NCI-H1930 (cell line): ENCODE measurements at places on chromosomes 4 and X.
A peak's percentile ranks its signal among the peaks of the same experiment; 100 is the strongest.

DNA sequence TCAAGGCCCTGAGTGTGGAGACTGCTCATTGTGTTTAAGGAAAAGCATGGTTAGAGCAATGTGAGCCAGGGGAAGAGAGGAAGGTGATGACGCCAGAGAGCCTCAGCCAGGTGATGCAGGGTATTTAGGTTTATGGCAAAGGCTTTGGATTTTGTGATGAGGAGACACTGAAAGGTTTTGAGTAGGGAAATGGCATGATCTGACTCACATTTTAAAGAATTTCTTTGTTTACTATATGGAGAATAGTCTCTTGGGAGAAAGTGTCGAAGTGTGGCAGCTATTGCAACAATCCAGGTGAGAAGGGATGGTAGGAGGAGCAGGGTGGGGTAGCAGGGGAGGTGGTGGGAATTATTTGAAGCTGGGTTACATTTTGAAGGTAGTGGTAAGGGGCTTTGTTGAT lies 293.4 kb upstream of the IGFBP7 start:
- no peak for DNase-seq

GRCh38 chr4:121685257-121685656 lies 11.5 kb downstream of the ANXA5 start:
- DNase-seq, result no peak

- no peak for DNase-seq
Measured at GRCh38 chr4:74919783-74920182, 13.1 kb upstream of the PARM1 start.

- no peak for DNase-seq
Measured at GRCh38 chr4:99921174-99921573, 25.2 kb downstream of the DNAJB14 start.

DNA sequence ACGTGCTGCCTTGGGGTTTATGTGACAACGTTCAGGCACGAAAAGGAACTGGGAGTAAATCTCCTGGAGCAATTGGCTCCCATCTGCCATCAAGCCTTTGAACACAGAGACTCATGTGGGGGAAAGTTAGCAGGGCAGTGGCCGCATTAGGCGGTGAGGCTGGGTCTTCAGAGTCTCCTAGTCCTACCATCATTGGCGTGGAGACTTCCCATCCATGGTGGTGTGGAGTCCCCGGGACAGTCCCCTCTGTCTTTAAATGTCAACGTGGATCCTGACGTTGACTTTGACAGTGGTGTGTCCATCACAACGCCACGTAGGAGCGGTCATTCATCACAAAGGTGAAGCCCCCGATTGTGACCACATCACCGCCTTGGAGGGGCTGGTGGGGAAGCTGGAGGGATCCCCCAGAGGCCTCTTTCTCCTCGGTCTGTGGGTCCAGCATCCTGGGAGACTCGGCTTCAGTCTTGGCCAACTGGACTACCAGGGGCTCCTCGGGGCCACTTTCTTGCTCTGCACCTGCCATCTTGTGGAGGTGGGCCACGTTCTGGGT lies 21.8 kb downstream of the CRLF2 start:
- no peak for DNase-seq

DNA sequence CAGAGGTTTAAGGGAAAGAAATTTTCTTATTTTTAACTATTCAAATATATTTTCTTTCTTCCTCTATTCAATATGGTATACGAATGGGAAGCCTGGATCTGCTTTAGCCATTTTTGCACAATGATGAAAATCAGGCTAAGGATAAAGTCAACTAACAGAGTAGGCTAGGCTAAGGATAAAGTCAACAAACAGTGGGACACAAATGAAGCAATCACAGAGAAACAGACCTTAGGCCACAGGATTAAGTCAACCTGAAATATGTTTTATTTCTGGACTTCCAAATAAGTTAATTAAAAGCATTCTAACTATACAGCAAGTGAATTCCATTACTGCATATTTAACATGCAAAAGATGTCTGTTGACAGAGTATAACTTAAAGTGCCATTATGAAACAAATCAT lies 17.0 kb downstream of the DYNLT3 start:
- DNase-seq, result no peak

GRCh38 chr4:52822972-52823701 lies 39.0 kb upstream of the RASL11B start:
- DNase-seq, result no peak

DNA sequence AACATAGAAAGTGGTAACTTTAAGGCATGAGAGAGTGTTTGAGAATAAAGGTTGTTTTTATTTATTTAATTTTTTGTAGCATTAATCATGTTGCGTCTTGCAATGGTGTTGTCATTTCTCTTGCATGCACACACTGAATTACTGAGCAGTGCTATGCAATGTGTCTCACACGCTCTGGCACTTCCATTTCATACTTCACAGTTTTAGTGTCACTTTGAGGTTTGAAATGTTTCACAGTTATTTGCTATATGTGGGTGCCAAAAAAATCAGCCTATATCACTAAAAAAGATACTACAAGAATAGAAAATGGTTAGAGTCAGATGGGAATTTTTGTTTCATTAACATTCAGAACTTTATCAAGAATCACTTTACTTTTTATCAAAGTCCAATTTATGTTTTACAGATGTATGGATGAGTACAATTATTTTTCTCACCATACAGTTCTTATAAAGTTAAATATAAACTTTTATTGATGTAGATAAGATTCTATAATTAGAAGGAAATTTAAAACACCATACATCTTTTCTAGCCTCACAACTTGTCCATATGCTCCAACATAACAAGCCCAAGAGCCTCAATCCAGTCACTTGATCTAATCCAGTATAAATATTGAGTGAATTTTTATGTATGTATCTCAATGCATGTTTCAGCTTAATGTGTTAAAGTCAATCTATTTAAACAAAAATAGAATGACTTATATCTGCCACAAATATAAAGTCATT lies 114.0 kb downstream of the IQCM start:
- DNase-seq, result no peak

GRCh38 chr4:122364700-122365404 lies 14.0 kb upstream of the ADAD1 start:
- DNase-seq, result no peak

DNA sequence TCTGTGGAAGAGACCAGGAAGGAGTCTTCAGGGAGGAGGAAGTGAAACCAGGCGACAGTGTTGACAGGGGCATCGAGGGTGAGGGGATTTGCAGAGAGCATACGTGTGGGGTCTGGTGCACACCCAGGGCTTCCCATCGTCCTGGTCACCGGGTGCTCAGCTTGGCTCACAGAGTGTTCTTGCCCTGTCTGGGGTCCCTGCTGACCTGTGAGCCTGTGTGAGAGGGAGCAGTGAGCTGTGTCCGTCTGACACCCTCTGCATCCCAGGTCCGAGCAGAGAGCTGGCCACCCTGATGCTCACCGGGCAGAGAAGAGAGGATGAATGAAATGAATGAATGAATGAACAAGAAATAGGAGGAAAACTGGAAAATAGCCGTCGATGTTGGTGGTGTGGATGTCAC lies 46.5 kb downstream of the CPZ start:
- DNase-seq, result no peak

- no peak for DNase-seq
Measured at GRCh38 chr4:182807346-182807745, 109.8 kb downstream of the DCTD start.

- no peak for DNase-seq
Measured at GRCh38 chr4:97770222-97770621, 373.1 kb downstream of the STPG2 start.

DNA sequence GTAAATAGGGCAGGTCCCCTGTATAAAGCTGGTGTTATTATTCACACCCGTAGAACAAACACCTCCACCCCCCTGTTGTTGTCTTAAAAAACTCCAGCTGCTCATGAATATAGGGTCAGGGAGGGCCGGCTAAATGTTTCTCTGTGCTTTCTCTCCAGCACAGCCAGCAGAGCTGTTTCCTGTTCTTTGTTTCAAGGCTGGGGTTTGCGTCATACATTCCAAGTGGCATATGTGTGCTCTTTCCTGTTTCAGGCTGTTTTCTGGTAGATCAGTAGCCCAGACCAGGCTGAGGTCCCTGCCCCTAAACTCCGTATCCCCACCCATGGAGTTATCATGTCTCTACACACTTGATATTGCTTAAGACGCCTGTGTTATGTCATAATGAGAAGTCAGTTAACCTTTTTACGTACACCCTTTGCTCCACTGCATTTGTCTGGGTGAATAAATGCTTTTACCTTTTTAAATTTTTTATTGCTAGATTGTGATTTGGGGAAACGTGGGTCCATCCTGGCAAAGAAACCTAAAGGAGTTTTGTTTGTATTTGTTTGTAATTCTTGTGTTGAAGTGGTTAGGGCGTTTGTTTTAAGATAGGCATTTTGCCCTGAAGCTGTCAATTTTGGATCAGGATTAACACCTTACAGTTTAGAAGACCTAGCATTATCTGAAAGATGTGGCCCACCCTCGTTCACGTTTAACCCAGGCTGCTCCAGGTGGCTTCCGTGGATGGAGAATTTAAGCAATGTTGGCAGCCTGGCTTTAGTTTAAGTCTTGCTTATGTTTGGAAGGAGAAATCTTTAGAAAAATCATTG lies 3.3 kb downstream of the KLF3 start:
- DNase-seq, result no peak

GRCh38 chr4:75637176-75637575 lies 6.8 kb upstream of the CDKL2 start:
- DNase-seq, result no peak

DNA sequence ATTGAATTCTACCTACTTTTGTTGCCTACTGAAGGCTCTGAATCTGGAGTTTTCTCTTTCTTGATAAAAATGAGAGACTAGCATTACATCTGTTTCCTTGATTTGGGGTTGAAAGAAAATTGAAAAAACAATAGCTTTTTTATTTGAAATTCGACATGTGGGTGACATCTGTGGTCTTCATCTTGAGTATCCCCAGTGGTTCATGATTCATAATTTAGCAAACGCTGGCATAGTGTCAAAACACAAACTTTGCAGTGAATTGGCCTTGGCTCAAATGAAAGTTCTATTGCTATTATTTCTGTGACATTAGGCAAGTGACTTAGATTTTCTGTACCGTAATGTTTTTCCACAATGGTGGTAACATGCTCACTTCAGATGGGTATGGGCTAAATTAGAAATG lies 747.6 kb downstream of the PCDH7 start:
- no peak for DNase-seq

GRCh38 chr4:165384598-165384997 lies 5.8 kb downstream of the CPE start:
- DNase-seq, result peak; percentile 6

DNA sequence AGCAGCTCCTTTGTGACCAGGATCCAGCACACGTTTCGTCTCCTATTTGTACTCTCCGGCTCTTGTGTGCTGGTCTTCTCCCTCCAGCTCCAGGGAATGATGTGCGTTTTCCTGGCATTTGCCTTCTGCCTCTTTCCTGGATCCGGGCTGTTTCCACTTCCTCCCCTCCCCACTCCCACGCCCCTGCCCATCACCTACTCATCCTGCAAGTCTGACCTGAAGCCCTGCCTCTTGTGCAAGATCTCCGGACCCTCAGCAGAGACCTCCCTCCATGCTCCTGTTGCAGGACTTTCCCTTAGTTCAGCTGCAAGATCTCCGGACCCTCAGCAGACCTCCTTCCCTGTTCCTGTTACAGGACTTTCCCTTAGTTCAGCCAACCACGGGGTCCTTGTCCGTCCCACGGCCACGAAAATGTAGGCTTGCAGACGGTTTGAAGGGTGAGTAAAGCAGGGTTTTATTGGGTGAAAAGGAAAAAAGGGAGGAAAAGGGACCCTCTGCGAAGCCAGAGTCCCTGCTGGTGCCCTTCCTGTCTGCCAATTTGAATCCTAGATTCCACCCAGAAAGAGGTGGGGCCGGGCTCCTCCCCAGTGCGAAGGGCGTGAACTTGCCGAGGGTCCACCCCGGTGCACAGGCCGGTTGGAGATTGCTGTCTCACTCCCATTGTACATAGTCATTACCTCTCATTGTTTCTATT lies 74.4 kb upstream of the IRF2 start:
- DNase-seq, result no peak

- DNase-seq, result no peak
Measured at GRCh38 chrX:39690541-39691415, 407.0 kb downstream of the BCOR start.

GRCh38 chr4:120000591-120001296 lies 65.9 kb downstream of the MAD2L1 start:
- no peak for DNase-seq

- DNase-seq, result no peak
Measured at GRCh38 chr4:169345316-169345721, 74.6 kb upstream of the SH3RF1 start.

- no peak for DNase-seq
Measured at GRCh38 chr4:81606801-81607501, 135.2 kb upstream of the RASGEF1B start.

DNA sequence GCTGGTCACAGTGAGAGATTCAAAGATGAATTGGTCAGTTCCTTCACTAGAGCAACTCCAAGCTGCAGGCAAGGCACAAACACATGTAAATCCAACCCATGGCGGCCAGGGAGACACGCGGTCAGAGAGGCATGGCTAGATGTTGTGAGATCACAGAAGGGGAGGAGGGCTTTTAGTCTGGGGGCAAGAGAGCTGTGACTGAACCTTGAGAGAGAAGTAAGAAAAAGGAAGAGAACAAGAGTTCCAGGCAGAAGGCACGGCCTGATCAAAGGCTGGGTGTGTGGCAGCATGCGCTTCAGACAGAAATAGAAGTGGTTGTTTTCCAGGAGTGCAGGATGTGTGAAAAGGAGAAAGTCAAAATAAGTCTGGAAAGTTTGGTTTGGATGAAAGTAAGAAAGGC lies 15.9 kb downstream of the CCDC149 start:
- DNase-seq, result no peak

DNA sequence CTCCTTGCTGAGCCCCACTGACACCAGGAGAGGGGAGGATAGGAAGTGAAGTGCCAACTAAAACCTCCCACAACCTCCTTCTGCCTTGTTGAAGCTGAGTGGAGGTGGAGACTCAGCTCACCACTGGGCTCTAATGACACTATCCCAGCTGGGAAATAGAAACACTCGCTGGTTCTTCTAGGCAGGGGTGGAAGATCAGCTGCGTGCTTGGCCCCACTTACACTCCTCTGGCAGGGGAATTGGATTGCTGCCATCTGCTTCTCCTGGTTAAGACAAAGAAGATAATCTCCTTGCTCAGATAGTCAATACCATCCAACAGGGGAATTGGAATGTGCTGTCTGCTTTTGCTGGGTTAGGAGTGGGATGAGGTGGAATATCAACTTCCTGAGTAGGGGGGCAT lies 392.5 kb downstream of the ZNF674 start:
- DNase-seq, result no peak

- no peak for DNase-seq
Measured at GRCh38 chr4:93810340-93810992, 18.1 kb upstream of the ATOH1 start.

- no peak for DNase-seq
Measured at GRCh38 chrX:71542825-71543224, 9.9 kb downstream of the OGT start.

DNA sequence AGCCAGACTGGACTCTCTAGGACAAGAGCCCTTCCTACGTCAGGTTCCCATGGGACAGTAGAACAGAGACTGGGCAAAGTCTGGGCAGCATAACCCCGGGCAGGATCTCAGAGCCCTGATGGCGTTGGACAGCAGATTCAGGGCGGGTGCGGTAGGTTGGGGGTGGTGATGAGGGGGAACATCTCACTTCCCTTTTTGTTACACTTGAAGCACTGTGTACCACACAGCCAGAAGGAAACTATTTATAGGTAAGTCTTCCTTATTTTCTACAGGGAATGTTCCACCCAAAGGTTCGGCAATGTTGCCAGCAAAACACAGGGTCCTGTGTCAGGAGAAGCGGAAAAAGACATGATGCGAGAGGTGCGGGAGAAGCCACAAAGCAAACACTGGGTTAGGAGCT lies 54.3 kb downstream of the TSC22D3 start:
- no peak for DNase-seq

- no peak for DNase-seq
Measured at GRCh38 chr4:136687118-136687517, 845.2 kb downstream of the PCDH18 start.

- DNase-seq, result no peak
Measured at GRCh38 chr4:154714339-154715040, 29.3 kb upstream of the LRAT start.
